ENCODE measurements at places on chromosomes 1 and 21.

GRCh38 chr1:20486457-20487235, 636 bp upstream of the CAMK2N1 start:
- no peak for DNase-seq

GRCh38 chr1:60448850-60449249, 375.3 kb upstream of the C1orf87 start:
- DNase-seq, result no peak

DNA sequence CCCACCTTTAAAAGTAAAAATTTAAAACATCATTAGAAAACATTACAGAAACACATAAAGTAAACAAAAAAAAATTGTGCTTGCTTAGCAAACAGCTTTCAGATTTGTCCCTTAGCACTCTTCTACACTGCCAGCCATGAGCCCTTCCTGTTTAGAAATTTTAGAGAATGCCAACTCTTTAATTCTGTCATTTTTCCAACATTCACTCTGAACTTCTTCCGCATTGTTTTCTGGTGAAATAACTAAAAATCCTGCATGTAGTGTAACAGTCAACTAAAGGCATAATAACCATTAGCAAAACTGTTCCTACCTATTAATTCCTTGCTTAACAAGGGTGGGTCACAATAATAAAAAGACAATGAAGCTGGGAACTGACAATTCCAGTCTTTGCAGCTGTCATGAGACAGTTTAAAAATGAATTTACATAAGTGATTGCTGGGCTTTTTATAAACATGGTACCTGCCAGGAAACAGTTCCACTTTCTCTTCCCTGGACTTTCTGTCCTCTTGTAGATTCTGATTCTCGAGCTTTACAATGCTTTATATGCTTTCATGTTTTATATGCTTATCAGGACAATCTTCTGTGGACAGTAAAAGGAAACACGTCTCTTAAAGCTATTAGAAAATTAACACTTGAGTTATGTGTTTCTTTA, 19.0 kb downstream of the GNG12 start:
- DNase-seq, result no peak

DNA sequence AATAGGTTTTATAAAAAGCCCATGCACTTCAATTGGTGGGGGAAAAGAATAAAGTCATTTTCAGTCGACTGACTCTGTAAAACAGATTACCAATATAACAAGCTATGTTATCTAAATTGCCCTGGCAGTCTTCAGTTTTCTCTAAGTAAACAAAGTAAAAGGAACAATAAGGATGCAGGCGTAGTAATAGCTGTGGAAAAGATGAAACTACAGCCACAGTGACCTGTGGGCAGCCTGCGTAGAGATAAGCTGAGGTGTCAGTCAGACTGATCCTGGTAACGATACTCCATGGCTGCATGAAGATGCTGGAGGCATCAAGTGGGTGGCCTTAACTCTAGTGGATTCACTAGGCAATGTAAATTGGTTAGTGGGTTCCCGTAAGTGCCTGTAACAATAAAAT, 29.3 kb downstream of the CLCC1 start:
- no peak for DNase-seq

GRCh38 chr1:203911806-203912205, 50.4 kb downstream of the SNRPE start:
- no peak for DNase-seq

GRCh38 chr1:46061146-46061545, 71.3 kb downstream of the PIK3R3 start:
- no peak for DNase-seq

- DNase-seq, result no peak
These were observed 19.1 kb upstream of the SLC35F3 start for GRCh38 chr1:233885196-233885920.

GRCh38 chr1:192983349-192983980, 75.7 kb downstream of the UCHL5 start:
- DNase-seq, result no peak

- no peak for DNase-seq
These were observed 626 bp downstream of the DYRK3 start for GRCh38 chr1:206635978-206636345.

- no peak for DNase-seq
These were observed 424.9 kb downstream of the ADGRL2 start for GRCh38 chr1:82225421-82226185.

DNA sequence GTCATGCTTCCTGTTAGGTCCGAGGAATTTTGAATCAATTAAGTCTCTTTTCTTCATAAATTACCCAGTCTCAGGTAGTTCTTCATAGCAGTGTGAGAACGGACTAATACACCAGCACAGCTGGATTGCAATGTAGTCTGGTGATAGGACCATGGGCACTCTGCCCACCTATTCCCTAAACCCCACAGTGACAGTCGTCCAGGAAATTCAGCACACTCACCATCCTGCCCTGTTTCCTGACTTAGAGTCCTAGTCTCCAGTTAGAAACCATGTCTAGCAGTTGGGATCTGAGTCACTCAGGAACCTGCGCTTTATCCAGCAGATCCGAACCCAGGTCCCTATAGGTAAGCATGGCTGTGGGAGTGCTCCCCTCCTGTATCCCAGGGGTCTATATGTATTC, 149.3 kb upstream of the TNR start:
- DNase-seq, result no peak

GRCh38 chr1:965526-966134, 652 bp upstream of the PLEKHN1 start:
- DNase-seq, result no peak

- no peak for DNase-seq
These were observed 103.3 kb upstream of the KCNK2 start for GRCh38 chr1:214979191-214979590.

DNA sequence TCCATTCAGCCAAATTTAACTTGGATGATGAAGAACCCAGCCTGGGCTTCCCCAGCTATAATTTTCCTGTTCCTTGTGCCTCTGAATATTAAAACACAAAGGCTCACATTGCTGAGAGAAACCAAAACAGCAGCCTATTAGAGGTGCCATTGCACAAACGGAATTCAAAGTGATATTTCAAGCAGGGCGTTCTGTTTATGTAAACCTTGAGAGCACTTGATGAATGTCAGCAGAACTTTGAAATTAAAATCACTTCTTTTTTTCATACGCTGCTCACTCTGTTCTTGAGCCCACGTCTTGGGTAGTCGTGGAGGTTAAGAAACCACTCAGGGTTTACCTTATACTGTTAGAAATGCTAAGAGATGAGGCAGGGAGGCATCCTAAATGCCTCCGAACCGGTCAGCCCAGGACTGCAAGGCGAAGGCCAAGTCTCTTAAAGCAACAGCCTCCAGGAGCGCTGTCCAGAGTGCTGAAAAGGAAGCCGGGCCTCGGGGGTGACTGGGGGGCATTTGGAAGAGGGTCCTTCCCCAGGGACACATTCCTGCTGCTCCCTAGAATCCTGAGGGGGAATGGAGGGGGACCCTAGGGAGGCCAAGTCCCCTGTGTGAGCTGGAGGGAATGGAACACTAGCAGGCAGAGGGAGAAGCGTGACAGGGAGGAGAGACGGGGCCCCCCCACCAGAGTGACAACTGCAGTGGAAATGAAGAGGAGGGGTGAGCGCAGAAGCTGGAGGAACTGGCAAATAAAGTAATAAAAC, 154.8 kb upstream of the VAMP3 start:
- DNase-seq, result no peak

GRCh38 chr1:63758791-63759190, 15.0 kb upstream of the ROR1 start:
- no peak for DNase-seq

DNA sequence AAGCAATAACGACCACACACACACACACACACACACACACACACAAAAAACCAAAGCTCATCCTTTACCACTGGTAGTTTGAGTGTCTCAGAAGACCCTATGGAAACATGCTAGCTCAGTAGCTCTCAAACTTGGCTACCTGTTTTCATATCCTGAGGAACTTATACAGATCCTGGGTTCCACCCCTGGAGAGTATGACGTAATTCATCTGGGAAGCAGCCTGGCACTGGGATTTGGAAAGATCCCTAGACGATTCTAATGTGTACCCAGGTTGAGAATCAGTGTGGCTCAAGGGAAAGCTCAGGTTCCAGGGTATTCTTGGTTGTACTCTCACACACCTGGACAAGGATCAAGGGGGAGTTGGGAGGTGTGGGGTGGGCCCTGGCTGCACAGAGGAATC, 85.9 kb downstream of the SELENOF start:
- no peak for DNase-seq

DNA sequence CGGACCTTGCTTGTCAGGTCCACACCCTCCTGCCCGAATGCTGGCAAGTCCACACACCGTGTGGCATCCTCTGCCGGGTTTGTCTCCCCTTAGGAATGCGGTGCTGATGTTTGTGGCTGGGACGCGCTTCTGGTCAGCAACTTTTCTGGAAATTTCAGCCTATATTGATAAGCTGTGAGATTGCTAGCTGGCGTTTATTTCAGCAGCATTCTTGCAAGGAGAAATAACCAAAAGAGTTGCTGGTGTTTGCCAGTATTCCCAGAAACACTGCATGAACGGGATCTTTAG, 601 bp downstream of the CEPT1 start:
- DNase-seq, result no peak

- no peak for DNase-seq
These were observed 87.0 kb downstream of the SIPA1L2 start for GRCh38 chr1:232542633-232543593.

DNA sequence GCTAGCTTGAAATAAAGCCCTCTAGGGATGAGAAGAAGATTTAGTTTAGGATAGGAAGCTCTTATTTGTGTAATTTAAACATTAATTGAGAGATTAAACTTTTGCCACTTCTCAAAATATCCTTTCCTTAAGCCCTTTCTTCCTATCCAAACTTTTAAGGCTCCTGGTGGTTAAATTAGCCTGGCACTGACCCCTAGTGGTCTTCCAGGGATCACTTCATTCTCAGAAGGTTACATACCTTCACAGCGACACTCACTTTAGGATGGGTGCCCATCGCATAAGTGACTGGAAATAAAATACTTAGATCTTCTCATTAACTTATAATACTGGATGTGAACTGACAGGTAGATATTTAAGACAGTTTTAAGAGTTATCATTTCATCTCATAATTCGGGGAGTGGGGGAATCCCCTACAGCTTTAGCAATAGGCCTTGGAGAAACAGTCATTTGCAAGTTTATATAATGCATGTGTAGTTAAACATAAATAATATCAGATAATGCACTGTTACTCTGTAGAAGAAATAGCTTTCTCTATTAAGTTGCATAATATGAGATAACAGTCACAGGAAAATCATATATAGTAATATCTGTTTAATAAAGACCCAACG, 7.4 kb downstream of the LHX9 start:
- no peak for DNase-seq

GRCh38 chr1:24248859-24249258, 61.8 kb upstream of the IFNLR1 start:
- no peak for DNase-seq

DNA sequence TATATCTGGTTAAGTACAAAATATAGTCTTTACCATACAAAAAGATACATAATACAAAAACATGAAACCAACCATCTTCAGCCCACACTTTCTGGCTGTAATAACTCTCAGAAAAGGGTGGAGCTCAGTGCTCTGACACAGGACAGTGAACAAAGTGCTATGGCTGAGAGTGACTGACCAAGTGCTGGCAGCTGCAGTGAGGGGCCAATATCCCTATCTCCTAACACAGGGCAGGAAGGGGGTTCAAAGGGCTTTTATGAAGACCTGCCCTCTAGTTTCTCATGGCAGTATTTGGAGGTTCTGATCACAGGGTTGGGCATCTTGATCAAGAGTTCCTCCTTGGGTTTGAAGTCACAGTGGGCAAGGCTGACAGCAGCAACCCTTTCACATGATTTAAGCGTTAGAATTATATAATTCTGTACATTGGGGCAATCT, 3.9 kb downstream of the TXNIP start:
- no peak for DNase-seq

DNA sequence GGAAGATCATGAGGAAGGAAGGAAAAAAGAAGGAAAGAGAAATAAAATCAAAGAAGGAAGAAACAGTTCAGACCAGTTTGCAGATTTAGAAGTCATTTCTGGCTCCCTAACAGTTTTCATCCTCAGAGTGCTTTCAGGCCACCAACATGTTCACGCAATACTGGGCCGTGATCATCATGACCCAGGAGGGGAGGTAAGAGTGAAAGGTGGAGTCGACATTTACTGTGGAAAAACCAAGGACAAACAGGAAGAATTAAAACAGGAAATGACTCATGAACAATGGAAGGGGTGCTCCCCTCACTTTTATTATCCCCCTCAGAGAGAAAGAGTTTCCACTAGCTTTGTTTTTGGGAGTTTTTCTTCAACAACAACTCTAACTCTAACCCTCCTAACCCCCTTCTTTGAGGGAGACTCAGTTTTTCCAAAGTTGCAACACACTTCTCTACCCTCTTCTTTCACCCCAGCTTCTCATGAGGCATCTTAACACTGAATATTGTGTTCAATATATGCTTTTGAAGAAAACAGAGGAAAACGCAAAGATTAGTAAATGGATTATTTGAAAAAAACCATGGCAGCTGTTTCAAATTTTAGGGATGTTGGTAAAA, 60.4 kb downstream of the VANGL2 start:
- no peak for DNase-seq

- no peak for DNase-seq
These were observed 211.1 kb upstream of the C21orf91 start for GRCh38 chr21:18030248-18030647.

DNA sequence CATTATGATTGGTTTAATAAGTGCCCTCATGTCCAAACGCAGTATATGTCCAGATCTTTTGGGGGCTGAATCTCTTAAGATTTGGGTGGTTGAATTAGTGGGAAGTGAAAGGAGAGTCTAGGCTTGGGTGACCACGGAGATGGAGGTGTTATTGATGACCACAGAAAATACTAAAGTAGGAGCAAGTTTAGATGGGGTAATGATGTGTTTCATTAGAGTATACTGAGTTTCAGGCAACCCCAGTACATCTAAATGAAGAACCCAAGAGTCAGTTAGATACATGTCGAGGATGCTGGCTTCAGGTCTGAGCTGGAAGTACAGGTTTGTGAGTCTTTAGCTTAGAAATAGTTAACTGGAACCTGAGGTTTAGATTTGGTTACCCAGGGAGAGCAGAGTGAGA, 6.5 kb upstream of the ZZZ3 start:
- no peak for DNase-seq

- no peak for DNase-seq
These were observed 58.0 kb upstream of the RAB3GAP2 start for GRCh38 chr1:220330265-220330664.

- no peak for DNase-seq
These were observed 80.3 kb downstream of the TMEM200B start for GRCh38 chr1:29043274-29043965.

- DNase-seq, result no peak
These were observed 55.5 kb upstream of the TRAPPC10 start for GRCh38 chr21:43956670-43957035.

DNA sequence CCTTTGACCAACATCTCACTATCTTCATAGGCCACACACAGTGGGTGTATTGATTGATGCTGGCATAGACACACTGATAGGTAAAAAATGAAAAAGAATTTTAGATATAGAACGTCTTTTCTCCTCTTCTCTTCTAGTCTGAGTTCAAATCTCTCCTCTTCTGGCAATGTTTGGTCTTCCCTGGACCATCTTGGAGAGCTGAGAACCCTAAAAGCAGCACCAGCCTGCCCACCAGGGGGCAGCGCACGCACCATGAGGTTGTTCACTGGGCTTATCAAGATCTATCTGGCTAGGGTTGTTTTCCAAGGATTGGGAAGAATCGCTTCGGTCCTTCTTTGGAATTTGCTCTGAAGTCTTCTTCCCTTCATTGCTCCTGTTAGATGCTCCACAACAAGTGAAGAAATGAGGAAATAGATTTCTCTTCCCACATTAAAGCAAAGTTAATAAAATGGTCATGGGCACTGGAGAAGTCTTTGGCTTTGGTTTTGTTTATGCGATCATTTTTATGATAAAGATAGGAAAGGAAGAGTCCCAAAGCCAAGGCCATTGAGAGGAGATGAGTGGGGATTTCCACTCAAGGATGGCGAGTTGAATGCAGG, 104.0 kb upstream of the OLIG2 start:
- DNase-seq, result no peak

Measured in stimulated activated CD8-positive, alpha-beta memory T cell treated with anti-CD3 and anti-CD28 coated beads, Interleukin-15, amount 100 ng/mL, for 4 hours (primary cell).